ENCODE measurements at places on chromosomes 7 and 10.

DNA sequence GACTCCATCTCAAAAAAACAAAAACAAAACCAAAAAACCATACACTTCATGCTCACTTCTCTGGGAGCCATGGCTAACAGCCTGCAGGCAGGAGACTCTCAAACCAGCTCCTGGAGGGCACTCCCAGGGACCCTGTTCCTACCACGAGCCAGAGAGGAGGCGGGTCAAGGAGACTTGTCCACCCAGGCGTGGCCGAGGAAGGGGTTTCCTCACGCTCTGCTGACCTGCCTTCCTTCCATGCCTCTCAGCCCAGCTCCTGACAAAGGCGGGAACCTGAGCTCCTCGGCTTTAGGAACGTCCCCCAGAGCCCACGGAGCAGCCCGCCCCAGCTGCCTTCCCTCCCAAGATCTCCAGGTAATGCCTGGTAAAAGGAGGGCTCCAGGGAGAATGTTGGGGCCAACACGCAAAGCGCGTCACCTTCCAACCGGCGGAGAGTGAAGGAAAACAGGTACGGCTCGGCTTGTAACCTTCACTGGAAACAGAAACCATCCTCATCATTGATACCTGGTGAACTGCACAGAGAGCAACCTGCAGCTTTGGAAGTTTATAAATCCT lies 9.5 kb downstream of the GPR146 start:
- DNase-seq, result no peak

DNA sequence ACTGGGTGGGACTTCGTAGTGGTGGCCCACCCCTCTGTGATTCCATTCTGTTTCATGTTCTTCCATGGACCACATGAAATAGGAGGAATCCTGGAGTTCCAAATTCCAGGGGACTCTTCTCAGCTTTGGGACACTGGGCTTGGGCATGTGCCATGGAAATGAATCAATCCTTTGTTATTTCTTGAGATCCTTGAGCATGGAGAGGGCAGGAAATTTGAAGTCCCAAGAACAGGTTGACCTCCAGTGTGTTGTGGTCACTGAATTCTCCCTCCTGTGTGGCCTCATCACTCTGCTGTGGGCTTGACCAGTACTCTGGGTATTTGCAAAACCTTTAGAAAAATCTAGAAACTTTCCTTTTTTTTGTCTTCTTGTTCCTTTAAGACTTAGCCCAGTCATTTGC lies 22.7 kb downstream of the TACR2 start:
- no peak for DNase-seq

DNA sequence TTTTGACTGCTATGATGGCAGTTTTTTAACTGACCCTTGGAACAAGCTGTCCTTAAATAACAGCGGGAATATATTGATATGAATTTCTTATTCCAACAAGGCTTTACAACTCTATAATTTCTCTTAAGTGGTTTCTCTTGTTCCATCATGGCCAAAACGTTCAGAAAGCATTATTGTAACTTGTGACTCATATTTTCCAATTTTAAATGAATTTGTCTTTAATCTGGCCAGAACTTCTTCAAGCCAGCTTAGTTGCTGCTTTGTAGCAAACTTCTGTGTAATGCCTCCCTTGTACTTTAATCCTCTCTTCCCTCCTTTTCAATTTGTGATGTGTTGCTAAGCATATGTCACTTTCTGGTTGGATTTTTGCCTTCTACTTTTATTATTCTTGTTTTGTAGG lies 271.9 kb downstream of the KIF20B start:
- DNase-seq, result no peak

GRCh38 chr10:125144693-125145623 lies 15.4 kb downstream of the CTBP2 start:
- DNase-seq, result no peak

DNA sequence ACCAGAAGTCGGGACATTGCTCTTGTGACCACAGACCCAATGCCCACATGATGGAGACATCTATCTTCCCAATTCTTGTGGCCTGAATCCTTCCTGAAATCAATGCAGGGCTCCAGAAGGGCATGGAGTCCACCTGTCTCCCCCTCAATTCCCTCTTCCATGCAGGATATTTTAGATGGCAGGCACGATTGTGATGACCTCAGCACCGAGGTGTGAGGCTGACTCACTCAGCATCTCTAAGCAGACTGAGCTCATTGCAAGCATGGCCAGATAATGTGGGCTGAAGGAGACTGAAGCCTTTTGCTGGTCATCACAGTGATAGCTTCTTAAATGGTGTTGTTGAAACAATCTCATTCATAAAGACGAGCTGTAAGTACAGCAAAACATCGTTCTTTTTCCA lies 374.9 kb upstream of the PODXL start:
- DNase-seq, result no peak

DNA sequence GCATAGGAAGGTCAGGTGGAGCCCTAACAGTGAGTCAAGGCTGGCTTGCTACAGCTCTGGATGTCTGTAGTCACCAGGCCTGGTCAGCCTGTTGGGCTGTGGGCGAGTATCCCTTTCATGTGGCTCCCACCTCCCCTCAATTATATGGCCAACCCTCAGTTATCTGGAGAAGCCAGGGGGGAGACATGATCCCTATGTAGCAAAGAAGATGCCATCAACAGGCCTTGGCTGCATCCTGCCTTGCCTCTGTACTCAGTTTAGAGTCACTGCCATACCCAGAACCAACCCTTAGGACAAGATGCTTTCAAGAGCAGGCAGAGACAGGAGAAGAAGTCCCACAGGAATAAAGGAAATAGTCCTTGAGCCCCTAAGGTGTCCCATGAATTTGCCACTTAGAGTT lies 763.9 kb downstream of the GRID1 start:
- DNase-seq, result no peak

- no peak for DNase-seq
These were observed 490.6 kb downstream of the NEBL start for GRCh38 chr10:20406281-20407104.

DNA sequence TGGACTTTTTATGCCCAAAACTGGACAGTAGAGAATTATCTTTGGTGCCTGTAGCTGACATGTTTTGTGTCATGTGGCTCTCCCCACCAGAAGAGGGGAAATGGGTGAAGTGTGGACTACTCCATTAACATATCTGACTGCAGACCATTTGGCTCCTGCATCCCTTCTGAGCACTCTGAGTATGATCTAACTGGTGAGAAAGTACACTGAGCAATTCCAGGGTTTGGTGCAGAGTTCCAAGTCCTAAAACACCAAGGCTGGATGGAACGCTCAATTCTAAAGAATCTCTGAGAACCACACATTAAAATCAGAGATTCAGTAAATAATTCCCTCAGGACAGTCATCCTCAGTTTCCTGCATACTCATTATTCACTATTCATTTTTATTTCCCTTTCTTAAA lies 22.8 kb upstream of the OSBPL3 start:
- DNase-seq, result no peak

GRCh38 chr10:73908853-73909539 lies 1.9 kb upstream of the PLAU start:
- DNase-seq, result peak; percentile 62

DNA sequence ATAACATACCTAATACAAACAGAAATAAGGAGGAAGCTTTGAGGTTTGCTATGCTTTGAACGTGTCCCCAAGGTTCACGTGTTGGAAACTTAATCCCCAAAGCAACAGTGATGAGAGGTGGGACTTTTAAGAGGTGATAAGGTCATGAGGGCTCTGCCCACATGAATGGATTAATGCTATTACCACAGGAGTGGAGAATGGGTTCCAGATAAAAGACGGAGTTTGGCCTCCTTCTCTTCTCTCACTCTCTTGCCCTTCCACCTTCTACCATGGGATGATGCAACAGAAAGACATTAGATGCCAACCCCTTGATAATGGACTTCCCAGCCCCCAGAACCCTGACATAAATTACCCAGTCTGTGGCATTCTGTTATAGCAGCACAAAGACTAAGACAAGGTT lies 9.6 kb downstream of the ITGB1 start:
- DNase-seq, result peak; percentile 44

GRCh38 chr10:77501152-77501845 lies 136.3 kb downstream of the KCNMA1 start:
- DNase-seq, result no peak

GRCh38 chr10:4257939-4258465 lies 473.0 kb upstream of the KLF6 start:
- no peak for DNase-seq

DNA sequence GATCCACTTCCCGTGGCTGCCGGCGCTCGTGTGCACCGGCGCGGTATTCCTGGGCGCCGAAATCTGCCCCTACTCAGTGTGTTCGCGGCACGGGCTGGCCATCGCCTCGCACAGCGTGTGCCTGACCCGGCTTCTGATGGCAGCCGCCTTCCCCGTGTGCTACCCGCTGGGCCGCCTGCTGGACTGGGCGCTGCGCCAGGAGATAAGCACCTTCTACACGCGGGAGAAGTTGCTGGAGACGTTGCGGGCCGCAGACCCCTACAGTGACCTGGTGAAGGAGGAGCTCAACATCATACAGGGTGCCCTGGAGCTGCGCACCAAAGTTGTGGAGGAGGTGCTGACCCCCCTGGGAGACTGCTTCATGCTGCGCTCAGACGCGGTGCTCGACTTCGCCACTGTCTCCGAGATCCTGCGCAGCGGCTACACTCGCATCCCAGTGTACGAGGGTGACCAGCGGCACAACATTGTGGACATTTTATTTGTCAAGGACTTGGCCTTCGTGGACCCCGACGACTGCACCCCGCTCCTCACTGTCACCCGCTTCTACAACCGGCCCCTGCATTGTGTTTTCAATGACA lies 1.3 kb downstream of the CNNM1 start:
- no peak for DNase-seq

DNA sequence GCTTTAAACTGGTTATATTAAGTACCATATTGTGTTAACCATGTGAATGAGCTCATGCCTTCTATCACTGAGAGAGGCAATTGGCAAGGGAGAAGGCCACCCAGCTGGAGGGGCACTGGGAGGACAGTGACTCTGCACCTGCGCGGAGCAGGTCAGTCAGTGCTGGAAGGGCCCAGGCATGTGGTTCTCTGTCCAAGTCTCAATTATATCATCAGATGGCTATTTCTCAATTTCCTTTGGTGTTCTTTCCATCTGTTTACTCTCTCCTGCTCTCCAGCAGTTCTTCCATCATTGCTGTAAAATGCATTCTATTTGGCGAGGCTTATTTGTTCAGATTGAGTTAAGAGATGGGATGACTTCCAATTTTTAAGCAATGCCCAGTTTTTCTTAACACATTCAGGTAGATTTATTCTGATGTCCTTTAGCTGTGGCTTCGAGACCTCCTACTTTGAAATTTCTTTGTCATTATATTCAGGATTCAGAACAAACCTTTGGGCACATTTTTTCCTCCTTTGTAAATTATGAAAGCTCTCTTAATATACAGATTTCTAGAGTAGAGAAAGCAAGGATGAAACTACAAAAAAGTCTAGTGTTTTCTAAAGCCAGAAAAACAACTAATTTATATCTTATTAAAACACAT lies 159.3 kb downstream of the BMPER start:
- no peak for DNase-seq

- DNase-seq, result no peak
These were observed 644.4 kb upstream of the IGFBP3 start for GRCh38 chr7:46565253-46566096.

GRCh38 chr7:152522571-152523067 lies 86.8 kb upstream of the KMT2C start:
- no peak for DNase-seq
